Effector CD4-positive, alpha-beta T cell (primary cell): ENCODE measurements at places on chromosomes 16 and 17.

- DNase-seq = no peak
Measured at GRCh38 chr17:11928436-11928835, 68.8 kb downstream of the ZNF18 start.

DNA sequence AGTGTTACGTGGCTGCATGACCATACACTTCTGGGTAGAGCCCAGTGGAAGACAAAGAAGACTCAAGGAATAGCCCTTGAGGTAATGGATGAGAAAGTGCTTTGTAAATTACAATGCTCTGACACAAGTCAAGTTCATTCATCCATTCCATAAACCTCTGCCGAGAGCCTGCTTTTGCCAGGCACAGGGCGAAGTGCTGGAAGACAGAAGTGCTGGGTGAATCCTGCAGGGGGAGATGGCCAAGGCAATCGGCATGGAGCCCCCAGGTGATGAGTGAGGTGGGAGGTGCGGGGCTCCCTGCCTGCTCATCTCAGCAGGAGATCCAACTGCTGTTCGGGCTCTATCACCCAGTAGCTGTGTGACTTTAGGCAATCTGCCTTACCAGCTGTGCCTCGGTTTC lies 2.8 kb upstream of the SOCS3 start:
- no peak for DNase-seq

- DNase-seq = peak; percentile 39
Measured at GRCh38 chr17:61837175-61838051, 25.9 kb downstream of the BRIP1 start.

DNA sequence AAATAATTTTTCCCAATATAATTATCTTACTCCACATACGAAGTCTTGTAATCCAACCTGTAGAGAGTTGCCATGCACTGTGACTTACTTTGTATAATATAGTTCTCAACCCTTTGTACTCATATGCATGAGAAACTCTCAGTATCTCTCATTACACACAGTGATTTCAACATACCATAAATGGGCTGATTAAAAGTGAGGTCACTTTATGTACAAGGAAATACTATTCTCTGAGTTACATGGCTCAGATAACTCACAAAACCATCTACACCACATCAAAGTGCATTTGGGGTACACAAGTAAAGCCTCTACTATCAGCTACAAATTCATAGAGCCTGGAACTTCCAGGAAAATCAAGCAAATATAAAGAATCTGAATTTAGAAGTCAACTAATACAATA lies 27.9 kb downstream of the SLFN12 start:
- no peak for DNase-seq

DNA sequence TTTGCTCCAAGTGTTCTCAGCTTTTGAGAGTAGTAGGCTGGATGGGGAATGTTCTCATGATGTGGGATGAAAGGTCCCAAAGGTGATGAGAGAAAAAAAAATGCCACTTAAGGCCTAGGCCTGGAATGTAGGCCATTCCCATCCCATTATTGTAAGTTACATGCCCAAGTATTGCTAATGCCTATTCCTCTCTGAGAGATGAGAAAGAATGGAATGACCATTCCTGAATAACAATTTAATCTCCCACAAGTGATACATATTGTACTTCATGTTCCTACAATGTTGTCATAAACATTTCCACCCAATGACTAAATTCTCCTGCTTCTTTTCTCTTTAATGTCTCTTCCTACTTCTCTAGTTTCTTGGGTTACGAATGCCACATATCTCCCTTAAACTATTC lies 102.8 kb upstream of the KCNJ16 start:
- no peak for DNase-seq

GRCh38 chr16:79175286-79176057 lies 425.1 kb downstream of the MAF start:
- DNase-seq = no peak

GRCh38 chr17:41419716-41420115 lies 4.7 kb downstream of the KRT37 start:
- no peak for DNase-seq

- DNase-seq = no peak
Measured at GRCh38 chr17:41352597-41353366, 2.2 kb upstream of the KRT33A start.

- no peak for DNase-seq
Measured at GRCh38 chr17:20263595-20263994, 203.7 kb downstream of the LGALS9B start.

DNA sequence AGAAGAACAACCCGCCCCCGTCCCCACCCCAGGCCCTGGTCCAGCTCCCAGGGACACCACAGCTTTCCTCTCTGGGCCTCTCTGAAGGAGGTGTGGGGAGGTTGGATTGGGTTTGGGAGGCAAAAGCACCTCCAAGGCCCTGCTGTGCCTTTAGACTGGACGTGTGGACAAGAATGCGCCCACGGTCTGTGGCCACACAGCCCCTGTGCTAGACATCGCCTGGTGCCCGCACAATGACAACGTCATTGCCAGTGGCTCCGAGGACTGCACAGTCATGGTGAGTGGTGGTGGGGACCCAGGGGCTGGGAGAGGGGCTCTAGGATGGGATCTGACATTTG lies 3.0 kb downstream of the CORO1A start:
- peak; percentile 4 for DNase-seq
